ENCODE measurements at places on chromosomes 11 and 22.

DNA sequence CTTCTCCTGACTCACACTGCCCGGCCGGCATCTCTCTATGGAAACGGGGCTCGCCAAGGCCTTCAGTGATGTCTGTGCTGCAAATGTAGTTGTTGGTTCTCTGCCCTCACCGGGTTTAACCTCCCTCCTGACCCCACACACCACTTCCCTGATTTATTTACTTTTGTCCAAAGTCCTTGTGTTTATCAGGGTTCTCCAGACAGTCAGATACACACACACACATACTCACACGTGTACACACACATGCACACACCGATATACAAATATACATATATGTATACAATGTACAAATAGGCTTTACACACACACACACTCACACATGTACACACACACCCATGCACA lies 647.0 kb downstream of the BRD1 start:
- no peak for DNase-seq

- DNase-seq: no peak
Measured at GRCh38 chr22:32584650-32585049, 110.0 kb downstream of the FBXO7 start.

GRCh38 chr22:37403267-37403960 lies 23.9 kb downstream of the ELFN2 start:
- no peak for DNase-seq

GRCh38 chr11:126878913-126879482 lies 121.6 kb downstream of the KIRREL3 start:
- DNase-seq: no peak

DNA sequence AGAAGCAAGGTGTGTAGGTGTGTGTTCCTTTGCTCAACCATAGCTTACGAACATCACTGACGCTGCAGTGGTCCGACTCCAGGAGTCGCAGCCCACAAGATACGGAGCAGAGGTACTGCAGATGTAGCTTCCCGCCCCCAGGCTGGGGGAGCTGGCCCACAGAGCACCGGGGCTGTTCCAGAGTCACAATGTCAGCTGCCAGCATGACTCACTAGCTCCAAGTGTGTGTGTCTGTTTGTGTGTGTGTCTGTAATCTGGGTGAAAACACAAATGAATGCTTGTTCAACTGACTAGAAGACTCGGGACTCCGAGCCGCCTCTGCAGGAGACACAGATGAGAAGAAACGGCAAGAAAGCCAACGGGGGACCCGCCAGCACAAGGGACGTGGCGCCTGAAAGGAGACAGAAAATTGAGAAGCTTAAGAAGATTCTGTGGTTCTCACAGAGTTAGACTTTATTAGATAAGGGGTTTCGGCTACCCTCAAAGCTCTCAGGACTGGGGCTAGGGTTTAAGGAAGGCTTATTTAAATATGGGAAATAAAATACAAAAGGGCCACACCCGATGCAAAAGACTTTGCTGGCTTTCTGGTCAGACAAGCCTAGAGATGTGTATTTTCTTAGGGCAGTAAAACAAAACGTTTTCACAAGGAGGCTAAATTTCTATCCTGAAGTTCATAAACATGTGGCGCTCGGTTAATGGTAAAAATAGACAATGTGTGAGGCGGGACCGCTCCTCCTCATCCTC lies 10.7 kb downstream of the VSIG10L2 start:
- DNase-seq: no peak

- DNase-seq: no peak
Measured at GRCh38 chr11:128803011-128803410, 64.1 kb downstream of the KCNJ1 start.

DNA sequence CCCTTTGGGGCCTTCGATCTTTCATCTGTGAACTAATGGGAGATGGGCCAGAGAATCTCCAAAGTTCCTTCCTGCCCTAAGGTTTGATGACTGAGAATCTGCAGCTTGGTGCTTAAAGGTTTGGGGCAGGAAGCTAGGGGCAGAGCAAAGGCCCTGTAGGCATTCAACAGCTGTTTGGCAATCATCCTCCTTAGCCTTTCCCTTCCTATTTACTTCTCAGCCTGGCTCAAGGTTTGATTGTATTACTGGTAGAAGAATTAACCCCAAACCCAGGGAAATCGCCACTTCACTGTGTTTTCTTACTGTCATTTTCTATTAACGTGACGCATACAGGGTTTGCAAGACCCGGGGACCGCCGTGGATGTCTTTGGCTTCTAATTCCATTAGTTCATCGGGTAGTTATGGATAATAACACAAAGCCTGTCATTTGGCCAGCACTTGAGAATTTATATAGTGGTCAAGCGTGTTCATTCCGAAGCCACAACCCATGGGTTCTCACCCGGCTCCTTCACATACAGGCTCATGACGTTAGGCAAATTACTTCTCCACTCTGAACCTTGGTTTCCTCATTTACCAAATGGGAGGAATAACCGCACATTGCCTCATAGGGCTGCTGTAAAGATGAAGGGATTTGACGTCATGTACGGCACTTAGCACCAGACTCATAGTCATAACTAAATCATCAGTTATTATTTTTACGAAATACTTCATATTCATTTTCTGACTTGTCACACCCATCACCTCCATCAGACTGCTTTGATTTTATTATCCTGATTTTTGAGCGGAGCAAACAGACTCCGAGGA lies 158.1 kb downstream of the FBXO7 start:
- DNase-seq: no peak

GRCh38 chr11:32400670-32401369 lies 34.5 kb downstream of the WT1 start:
- DNase-seq: no peak

DNA sequence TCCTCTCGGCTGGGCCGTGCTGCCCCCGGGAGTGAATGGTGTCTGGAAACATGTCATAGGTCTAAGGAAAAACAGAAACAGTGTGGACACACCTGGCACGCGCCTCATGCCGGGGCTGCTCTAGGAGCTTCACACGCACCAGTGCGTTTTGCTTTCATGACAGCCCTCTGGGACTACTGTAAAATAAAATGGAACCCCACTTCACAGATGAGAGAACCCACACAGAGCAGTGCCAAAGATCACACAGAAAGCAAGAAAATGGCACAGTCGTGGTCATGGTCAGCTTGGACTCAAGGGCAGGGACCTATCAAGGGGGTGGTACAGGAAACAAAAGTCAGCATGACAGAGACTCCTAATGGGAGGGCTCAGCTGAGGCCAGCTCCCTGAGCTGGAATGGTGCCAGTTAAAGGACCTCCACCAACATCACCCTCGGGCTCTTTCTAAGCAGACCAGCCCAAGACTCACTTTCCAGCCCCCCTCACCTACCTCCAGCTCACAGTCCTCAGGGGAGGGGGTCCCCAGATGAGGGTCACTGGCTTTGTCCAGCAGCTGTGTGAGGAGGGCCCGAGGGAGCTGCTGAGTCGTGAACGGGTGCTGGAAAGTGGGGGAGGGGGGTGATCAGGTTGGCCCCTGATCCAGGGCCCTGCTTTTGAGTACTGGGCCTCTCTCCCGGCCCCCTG lies 3.3 kb downstream of the MAP4K2 start:
- no peak for DNase-seq

GRCh38 chr11:30342736-30343166 lies 19.8 kb downstream of the ARL14EP start:
- DNase-seq: no peak

DNA sequence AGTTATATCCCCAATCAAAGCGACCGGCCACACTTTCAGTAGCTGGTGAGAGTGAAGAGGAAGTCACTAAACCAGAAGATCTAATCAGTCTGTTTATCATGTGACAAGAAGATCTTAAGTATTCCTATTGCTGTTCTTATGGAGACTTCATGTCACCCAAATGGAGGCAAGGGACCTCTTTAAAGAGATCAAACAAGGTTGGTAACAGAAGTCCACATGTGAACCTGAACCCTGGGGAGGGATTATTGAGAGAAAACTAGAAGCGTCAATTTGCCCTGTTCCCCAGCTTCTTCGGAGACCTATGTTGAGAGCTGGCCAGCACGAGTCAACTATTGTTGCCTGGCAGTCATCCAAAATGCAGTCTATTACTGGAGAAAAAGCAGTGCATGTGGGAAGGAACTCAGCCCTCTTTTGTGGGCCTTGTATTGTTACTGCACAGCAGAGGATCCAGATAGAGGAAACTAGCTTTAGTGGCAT lies 76.9 kb upstream of the CTSC start:
- DNase-seq: no peak

- no peak for DNase-seq
Measured at GRCh38 chr22:45863981-45864751, 112.8 kb downstream of the WNT7B start.

GRCh38 chr11:64204464-64204989 lies 2.0 kb upstream of the FERMT3 start:
- DNase-seq: no peak

GRCh38 chr11:57761301-57762234 lies at the start of gene CTNND1:
TSS of gene CTNND1 (plus strand) at chr11:57761802. CDS start at chr11:57791479, 29,677 bp downstream.
- DNase-seq: no peak

DNA sequence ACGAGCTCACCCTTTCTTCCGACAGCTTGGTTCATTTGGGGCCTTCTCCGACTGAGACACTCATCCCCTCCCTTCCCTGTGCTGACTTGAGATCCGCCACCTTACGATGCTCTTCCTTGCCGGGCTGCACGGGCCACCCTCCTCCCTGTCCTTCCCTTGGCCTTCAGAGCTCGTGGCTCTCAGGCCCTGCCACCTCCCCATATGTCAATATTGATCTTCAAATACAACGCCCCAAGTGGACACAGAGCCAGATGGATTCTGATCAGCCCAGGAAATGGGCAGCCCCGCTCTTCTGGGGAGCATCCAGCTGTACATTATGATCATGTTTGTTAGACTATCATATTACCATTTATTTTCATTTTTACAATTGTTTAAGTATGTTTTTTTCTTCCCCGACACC lies 812.8 kb downstream of the TBC1D22A start:
- DNase-seq: no peak

- no peak for DNase-seq
Measured at GRCh38 chr11:11971906-11972547, 36.4 kb downstream of the DKK3 start.

DNA sequence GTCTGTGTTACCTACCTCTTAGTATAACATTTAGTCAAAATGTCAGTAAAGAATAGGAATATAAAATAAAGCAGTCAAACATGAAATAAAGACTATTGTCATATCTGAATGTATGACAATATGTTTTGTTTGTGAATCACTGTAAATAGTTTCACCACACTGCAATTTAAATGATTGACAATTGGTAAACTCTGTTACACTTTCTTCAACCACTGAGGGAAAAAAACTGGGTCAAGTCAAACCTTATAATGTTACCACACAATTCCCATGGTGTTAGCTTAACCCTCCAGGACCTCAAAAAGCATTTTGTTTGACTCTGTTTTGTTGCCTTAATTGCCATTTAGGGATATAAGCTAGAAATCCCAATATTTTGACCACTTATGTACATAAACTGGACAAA lies 10.5 kb upstream of the MMP13 start:
- no peak for DNase-seq

DNA sequence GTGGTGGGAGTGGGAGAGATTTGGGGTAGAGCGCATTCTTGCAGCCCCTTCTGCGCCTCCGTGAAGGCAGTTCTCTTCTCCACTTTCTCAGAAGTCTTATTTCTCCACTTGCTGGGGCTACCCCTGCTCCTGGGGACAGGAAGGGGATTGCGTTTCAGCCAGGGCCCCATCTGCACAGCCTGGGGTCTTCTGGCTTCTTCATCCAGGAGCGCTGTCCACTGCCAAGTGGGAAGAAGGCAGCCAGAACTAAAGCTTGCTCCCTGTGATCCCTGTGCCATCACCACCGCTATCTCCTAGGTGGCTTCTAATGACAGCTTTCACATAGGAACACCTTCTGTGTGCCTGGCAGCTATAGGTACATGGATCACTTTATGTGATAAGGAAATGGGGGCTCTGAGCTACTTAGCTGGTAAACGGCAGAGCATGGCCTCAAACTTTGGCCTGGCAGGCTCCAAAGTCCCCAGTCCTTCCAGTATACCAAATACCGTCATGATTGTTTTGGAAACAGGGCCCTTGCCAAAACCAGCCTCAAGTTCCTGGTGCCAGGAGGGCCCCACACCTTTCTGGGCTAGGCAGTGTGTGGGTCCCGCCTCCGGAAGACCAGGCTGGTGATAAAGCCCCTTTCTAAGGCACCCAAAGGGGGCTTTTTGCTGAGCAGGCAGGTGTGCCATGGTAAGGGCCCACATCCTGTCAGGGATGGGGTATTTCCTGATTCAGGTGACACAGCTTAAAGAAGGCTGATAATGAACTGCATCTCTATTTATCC lies 60.4 kb upstream of the PAX6 start:
- no peak for DNase-seq

- no peak for DNase-seq
Measured at GRCh38 chr11:94185416-94186084, 56.9 kb downstream of the PANX1 start.

DNA sequence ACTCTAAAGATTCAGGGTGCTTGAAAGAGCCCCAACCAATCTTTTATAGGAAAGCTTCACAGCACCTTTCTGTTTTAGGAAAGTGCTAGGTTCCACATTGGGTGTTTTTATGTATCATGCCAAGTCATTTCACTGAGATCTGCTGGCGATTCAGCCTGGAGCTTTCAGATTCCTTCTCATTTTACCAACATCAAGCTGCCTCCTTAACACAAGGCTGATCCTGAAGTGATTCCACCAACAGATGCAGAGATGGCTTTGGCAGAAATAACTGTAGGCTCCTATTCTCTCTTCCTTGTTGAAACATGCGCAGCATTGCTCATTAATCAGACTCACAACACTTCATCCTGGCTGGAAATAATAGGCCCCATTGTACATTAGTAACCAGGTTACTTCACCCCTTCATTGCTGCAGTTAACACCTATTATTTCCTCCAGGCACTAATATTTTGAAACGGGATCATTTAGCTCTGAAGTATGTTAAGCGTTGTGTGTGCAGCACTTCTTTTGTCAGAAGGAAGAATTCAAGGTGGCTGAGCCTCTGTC lies 89.0 kb downstream of the OPCML start:
- no peak for DNase-seq

GRCh38 chr11:110367571-110367970 lies 62.2 kb upstream of the FDX1 start:
- no peak for DNase-seq

GRCh38 chr11:5276697-5277096 lies 7.0 kb upstream of the HBE1 start:
- no peak for DNase-seq

DNA sequence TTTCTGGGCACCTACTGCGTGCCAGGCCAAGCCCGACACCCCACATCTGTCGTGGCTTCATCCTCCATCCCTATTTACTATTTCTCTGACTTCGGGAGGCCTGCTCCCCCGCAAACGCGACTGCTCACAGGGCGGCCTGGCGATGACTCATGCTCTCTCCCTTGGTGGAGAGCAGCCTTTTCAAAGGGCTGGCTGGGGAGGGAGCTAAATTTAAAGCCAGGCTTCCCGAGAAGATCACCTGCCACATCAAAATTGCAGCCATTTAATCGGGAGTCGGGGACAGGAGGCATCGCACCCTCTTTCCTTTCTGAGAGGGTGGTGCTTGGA lies 24.9 kb upstream of the SHISAL1 start:
- no peak for DNase-seq
